SHP77 treated with DMSO at 0.1 percent for 48 hours (cell line): ENCODE measurements at places on chromosomes 11 and 22.
A peak's percentile ranks its signal among the peaks of the same experiment; 100 is the strongest.

GRCh38 chr11:63854696-63855095 lies 15.8 kb downstream of the MARK2 start:
- DNase-seq = no peak

DNA sequence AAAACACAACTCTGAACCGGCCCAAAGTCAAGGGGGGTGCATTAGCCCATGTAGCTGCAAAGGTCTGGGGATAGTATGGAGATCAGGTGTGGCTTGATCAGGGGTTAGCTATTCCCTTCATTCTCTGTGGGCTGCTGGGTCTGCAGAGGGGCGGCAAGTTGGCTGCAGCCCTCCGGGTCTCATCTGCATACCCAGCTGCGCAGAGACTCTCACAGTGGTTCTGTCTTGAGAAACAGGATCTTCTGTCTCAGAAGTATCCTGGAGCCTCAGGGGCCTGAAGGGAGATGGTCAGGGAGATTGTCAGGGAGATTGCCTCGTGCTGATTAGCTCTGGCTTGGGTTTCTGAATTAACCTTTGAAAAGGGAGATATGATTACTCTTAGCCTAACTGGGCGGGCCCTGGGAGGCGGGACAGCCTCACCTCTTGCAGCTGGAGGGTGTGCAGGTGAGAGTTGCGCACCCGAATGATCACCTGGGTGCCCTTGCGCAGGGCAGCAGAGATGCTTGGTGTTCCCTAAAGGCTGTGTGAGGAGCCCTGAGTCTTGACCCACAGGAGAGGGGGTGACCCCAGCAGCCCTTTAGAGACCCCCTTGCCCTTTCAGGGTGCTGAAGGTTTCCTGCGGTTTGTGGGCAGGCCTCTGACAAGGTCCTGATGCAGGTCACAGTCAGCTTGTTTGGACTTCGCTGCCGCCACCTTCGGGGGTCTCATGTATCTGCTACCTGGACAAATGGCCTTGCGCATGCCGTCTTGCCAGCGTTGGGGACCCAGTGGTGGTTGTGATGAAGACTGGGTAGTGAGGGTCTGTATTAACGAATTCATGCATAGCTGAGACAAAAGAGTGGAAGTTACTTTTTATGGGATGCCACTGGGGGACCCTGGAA lies 7.3 kb downstream of the ARHGAP8 start:
- no peak for DNase-seq

- no peak for DNase-seq
Measured at GRCh38 chr11:43489869-43490465, 131.2 kb downstream of the TTC17 start.

DNA sequence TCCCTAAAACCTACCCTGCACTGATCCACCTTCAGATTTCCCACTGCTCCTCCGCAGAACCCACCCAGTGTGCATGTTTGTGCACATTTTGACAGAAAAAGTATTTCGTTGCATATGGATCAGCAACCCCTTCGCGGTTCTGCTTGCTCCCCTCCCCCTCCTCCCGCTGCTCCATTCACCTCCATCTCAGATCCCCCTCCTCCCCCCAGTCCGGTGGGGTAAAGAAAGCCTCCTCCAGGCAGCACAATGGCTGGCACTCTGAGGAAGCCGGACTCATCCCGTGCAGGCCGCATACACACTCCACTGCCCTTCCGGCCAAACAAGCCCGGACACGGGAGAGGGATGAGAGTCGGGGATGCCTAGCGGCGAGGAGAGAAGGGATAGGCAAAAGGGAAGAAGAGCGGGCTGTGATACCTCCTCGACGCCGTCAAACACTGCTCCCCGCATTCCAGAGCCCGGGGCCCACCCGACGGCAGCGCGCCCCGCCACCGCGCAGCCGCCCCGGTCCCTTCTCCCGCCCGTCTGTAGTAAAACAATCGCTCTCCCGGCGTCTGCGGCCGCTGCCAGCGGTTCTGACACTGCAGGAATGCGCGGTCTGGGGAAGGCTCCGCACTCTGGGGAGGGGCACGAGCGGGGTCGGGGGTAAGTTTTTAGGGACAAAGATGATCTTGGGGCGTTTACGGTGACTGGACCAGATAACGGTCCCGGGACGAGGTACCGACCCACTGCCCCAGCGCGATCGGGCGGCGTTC lies 915 bp downstream of the FEZ1 start:
- no peak for DNase-seq

GRCh38 chr22:22111267-22111751 lies 128.7 kb upstream of the TOP3B start:
- no peak for DNase-seq

DNA sequence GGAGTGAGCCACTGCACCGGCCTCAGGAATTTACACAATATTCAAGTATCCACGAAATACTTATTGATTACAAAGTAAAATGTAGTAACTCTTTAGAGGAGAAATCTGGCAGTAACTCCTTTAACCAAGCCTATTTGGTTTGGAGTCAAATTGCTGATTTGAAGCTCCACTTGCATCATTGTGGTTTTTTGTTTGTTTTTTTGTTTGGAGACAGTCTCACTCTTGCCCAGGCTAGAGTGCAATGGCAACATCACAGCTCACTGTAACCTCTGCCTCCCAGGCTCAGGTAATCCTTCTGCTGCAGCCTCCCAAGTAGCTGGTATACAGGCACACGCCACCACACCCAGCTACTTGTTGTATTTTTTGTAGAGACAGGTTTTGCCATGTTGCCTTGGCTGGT lies 6.4 kb upstream of the QSER1 start:
- DNase-seq = no peak

DNA sequence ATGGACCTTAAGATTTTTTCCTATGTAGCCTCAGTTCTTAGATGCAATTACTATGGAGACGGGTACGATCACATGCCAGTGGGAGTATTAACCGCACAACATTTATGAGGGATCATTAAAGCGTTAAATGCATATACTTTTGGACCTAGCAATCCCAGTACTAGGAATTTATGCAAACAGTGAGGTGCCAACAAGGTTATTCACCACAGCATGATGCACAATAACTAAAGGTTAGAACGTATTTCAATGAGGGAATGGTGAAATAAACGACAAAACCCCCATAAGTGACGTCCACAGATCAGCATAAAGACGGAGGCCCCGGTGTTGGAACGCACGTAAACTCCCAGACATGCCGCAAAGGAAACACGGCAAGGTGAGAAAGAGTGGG lies 539 bp downstream of the SIRT3 start:
- no peak for DNase-seq

DNA sequence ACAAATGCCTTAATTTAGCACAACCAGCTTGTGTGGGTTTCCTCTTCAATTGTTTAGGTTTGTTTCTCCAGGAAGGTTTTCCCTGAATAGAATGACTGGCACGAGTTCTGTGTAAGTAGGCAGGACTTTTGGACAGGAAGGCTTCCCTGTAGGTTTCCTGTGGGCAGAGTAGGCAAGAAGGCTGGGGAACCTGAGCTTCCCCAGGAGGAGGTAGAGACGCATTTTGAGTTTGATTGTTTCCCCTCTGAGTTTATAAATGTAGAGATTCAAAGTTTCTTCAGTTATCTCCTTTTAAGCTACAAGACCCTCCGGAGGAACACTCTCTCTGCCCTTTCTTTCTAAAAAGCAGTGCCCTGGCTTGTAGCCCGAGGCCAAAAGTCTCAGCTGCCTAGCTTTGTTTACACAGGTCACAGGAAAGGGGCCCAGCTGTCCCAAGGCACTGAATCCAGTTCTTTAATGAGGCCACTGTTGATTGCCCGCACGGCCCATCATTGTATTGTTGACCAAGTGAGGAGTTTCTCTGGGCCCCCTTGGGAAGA lies 66.6 kb upstream of the RDX start:
- DNase-seq = peak; percentile 82

DNA sequence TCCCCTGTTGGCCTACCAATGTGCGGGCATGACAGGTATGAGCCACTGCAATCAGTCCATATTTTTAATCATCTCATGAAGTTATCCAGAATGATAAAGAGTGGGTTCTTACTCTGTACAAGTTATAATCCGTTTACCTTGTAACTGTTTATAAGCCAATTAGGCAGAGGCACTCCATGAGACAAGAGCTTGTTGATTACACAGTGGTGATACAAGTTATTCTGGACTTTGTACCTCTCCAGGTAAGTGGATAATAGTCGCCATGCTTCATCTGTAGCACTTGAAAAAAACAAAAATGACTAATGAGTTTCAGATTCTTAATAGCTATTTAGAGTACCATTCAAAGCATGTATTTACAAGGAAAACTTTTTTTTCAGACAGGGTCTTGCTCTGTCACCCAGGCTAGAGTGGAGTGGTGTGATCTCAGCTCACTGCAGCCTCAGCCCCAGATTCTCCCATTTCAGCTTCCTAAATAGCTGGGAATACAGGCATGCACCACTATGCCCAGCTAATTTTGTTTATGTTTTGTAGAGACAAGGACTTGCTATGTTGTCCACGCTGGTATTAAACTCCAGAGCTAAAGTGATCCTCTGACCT lies 17.7 kb upstream of the FNBP4 start:
- DNase-seq = no peak

DNA sequence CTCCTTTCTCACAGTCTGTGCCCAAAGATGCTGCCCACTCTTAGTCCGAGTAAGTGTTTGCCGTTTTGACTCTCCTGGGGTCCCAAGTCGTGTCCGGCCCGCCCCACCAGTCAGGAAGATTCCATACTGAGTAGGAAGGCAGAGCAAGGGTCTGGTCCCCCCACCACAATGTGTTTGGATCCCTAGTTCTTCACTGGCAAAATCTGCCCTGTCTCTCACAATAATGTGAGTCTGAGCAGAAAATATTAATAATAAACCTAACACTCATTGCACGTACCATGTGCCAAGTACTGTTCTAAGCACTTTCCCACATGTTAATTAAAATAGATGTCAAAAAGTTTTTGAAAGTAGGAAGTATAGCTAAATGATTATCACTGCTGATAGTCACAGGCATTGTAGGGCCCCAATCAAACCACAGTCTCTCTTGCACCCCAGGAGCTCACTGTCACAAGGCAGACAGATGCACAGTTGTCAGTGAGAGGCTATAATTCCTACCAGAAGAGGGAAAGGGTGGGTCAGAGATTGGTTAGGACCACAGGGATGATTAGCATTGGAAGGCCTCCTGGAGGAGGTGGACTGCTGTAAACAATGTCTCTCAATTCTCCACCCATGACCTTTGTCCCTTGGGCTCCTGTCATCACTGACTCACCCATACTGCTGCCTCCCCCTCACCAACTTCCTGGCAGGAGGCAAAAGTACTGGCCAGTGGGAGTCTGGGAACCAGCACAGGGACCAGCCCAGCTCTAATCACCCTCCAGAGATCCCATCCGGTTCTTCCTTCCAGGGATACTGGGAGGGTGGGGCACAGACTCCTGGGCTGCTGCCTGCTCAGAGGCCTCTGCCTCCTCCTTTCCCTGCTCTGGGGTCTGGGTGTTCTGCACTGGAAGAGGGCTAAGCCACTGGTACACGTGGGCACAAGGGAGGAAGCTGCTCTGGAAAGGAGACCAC lies 1.0 kb upstream of the POLD4 start:
- DNase-seq = no peak

GRCh38 chr11:88193278-88193677 lies 18.0 kb upstream of the RAB38 start:
- no peak for DNase-seq

DNA sequence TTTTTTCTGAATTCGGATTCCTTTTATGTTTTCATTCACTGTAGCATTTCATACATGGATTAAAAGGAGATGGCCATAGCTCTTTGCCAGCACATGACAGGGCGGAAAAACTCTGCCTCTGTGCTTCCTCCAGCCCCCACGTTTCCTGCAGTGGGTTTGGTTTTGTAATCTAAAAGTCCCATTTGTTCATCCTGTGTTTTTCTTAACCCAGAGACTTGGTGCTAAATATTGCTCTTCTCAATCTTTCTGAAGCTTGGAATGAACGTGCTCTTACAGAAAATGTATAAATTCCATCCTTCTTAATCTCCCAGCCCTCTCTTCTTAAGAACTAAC lies 89.9 kb downstream of the PPP6R3 start:
- DNase-seq = no peak

DNA sequence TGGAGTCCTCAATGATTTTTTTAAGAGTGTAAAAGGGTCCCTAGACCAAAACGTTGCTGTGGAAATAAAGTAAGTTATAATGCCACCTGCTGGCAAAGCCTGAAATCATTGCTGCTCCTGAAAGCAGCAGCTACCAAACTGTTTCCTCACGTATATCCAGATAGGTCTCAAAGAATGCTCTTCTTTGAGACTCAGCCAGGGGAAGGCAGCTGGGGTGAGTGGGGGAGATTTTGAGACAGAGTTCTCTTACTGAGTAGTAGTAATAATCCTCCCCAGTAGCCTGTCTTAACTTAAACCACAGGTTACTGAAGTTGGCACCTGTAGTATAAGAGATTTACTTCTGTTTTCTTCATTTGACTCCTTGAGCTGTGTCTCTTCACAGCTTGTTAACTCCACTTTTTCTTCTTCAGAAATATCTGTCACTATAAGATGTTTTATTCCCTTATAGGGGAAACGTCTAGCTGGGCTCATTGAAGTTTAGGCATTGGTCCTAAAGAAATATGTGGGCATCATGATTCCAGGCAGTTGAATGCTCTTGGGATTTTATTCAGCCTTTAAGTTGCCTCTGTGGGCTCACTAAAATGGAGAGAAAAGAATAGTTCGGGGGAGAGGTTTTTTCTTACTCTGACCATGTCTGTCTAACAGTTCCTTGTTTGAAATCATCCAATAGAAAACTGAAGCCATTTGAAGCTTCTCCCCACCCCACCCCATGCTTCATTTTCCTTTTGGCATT lies 77.9 kb downstream of the BTBD10 start:
- no peak for DNase-seq

- no peak for DNase-seq
Measured at GRCh38 chr11:77155082-77155475, 27.0 kb downstream of the MYO7A start.

- DNase-seq = no peak
Measured at GRCh38 chr22:36981247-36981775, 37.9 kb downstream of the TST start.

GRCh38 chr22:46066691-46067090 lies 83.6 kb upstream of the PPARA start:
- peak; percentile 80 for DNase-seq

- DNase-seq = no peak
Measured at GRCh38 chr11:104688731-104689130, 209.5 kb downstream of the CASP12 start.

- no peak for DNase-seq
Measured at GRCh38 chr11:118820412-118821357, 29.7 kb upstream of the DDX6 start.

GRCh38 chr11:33147559-33147958 lies 13.7 kb downstream of the CSTF3 start:
- DNase-seq = no peak

DNA sequence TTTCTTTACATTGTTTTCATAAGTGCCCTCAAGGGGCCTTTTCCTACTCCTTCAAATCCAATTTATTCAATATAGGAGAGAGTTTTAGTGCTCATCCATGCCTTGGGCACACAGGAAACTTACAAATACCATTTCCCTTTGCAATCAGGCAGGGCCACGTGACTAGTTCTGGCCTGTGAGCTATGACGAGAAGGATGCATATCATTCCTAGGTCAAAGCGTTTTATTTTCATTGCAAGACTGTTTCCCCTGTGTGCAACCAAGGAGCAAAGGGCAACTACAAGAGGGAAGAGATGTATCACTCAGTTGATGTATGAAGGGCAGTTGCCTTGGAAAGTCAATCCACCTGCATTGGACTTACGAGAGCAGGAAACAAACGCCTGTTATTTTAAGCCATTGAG lies 1.9 kb upstream of the TRAF6 start:
- no peak for DNase-seq
